ENCODE measurements at places on chromosomes 3 and 15.

- no peak for DNase-seq
Measured at GRCh38 chr15:22951031-22951380, 29.2 kb downstream of the CYFIP1 start.

DNA sequence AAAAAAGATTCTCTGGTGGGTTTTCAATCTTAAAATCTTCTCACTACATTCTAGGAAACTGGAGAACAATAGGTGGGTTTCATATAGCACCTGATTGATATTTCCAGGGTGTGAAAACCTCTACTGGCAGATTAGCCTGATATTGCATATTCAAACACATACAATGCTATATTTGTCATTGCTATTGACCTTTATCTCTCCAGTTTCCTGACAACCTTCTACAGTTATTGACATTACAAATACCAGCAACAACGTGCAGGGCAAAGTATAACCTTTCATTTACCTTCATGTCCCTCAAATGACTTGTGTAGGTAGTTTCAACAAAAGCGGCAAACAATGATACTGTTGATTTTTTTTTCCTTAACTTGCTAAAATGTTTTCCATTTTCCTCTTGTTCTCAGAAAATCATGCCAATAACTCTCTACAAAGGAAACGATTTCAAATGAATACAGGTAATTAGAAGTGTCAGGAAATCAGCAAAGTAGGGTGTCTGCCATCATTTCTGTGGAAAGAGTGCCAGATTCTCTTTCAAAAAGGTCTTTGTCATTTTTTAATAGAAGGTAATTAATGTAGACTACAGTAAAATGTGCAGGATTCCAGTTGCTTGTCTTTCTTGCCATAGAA is 72.6 kb upstream of the CDIN1 start:
- DNase-seq, result peak; percentile 47

DNA sequence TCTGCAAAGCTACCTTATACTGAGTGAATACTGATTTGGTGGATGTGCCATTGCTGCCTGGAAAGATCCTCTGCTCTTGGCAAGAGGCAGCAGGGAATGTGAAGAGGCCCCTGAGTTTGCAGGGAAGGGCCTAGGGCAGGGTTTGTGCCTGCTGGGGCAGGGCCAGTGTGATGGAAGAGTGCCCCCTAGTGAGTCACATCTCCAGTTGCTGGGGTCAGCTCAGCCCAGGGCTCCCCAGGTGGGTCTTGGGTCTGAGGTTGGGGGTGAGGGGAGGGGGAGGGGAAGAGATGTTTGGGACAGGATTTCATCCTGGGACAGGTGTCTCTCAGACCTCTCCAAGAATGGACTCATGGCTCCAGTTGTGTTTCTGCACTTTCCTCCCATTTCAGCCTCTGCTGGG is 4.1 kb upstream of the AMOTL2 start:
- DNase-seq, result no peak

DNA sequence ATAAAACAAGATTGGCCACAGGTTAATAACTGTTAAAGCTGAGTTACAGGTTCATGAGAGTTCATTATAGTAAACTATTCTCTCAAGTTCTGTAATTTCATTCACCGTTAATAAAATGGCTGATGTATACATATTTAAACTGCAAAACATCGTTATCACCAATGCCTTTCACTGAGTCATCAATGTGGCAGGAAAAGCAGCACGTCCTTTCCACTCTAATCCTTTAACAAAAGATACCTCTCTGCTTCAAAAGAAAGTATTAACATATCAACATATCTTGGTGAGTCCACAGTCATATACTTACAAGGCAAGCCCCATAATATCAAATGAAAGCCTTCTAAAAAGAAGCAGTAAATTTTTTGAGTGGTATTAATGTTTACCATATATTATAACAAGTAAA is 54.5 kb downstream of the UACA start:
- DNase-seq, result no peak

DNA sequence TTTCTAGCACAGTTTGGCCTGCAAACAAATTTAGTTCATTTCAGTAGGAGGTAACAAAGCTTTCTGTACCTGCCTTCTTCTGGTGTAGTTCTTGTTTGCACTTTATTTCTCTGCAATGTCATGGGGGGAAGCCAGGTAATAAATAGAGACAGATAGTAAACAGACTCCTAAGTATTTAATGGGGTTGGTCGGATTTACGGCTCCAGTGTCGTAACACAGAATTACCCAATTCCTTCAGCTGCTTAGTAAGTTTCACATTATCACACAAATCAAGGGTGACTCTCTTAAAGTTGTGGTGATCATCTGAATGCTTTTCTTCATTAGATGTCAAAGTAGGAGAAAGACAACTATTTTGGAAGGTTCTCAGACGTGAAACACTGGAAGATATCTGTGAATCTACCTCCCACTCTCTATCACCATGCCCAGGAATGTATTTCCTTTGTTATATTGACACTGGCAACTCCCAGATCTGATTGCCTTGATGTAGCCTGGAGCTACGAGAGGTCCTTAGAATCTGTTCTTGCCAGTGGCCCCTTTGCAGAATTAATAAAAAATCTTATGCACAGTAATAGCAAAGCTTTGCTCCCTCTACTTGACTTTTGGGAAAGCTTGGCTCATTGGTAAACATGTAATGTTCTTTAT is 25.0 kb upstream of the TMC3 start:
- DNase-seq, result no peak

DNA sequence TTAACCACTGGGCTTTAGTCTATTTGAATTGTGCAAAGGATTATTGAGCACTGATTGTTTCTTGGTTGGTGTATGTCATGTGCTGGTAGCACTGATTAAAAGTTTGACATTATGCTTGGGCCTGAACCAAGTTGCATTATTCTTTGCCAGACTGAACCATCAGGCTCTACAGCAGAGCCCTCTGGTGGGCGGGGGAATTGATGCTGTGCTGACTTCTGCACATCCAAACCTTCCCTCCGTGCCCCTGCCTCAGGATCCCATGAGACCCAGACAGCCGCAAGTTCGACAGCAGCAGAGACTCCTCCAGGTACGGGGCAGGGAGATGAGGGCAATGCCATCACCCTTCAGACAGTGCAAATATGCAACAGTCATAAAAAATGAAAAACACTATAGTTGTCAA is 28.4 kb upstream of the P2RY12 start:
- DNase-seq, result no peak

DNA sequence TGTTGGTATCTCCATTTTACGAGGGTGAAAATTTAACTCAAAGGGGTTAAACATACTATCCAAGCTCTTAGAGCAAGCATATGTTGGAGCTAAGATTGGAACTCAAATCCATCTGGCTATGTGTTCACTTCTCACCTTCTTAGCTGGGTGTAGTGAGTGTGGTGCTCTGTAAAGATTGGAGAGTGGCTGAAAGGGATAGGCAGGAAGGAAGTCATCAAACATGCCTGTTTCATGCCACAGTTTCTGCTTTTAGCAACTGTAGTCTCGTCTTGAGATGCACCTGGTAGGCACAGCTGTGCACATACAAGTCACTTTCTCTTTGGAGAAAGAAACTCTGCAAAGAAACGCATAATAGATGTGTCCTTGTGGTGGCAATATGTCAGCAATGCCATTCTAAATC is 189.1 kb upstream of the MDFIC2 start:
- no peak for DNase-seq

Measured in NCI-H774 (cell line).